ENCODE measurements at places on chromosomes 1 and 21. TPM values are rescaled to one million over a fixed set of nuclear protein-coding genes. Genes with fewer than 3 reads are reported as not detected.

The OR6K3 gene
- total RNA-seq, result not detected

The JTB gene
- 170 TPM for total RNA-seq

The SERPINC1 gene
- total RNA-seq, result not detected

- DNase-seq, result no peak
Measured at GRCh38 chr1:41496080-41497055, 11.9 kb upstream of the EDN2 start.

- DNase-seq, result peak; percentile 59
Measured at GRCh38 chr1:41954533-41954944, 35.8 kb upstream of the HIVEP3 start.

Data from epithelial cell of proximal tubule (primary cell).